ENCODE measurements at places on chromosomes 7 and 10. TPM values are rescaled to one million over a fixed set of nuclear protein-coding genes. Genes with fewer than 3 reads are reported as not detected.

GRCh38 chr10:22314852-22315251 lies 1.3 kb upstream of the COMMD3 start:
- DNase-seq, result no peak

DNA sequence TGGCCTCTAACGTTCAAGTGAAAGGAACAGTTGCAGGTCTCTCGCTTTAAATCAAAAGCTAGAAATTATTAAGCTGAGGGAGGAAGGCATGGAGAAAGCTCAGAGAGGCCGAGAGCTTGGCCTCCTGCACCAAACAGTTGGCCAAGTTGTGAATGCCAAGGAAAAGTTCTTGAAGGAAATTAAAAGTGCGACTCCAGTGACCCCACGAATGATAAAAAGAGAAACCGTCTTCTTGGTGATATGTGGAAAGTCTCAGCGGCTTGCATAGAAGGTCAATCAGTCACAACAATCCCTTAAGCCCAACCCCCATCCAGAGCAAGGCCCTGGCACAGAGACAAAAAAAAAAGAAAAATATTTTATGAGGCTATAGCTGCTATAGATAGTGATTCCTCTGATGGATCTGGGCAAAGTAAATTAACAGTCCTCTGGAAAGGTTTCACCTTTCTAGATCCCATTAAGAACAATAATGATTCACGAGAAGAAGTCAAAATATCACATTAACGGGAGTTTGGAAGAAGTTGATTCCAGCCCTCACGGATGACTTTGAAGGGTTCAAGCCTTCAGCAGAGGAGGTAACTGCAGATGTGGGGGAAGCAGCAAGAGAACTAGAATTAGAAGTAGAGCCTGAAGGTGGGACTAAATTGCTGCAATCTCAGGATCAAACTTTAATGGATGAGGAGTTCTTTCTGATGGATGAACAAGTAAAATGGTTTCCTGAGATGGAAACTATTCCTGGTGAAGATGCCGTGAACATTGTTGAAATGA lies 42.5 kb upstream of the INPP5A start:
- no peak for DNase-seq

- DNase-seq, result no peak
These were observed 1061.2 kb downstream of the KCNMA1 start for GRCh38 chr10:76576276-76576962.

PIK3CG gene
- 20.8 TPM for total RNA-seq

PIP gene
- not detected for total RNA-seq

Measured in CD4-positive, alpha-beta T cell (primary cell).